Naive thymus-derived CD8-positive, alpha-beta T cell (primary cell): ENCODE measurements at places on chromosomes 3 and 15.

GRCh38 chr3:47867451-47868044 lies 64.6 kb downstream of the DHX30 start:
- H3K4me3 ChIP-seq, result no peak overlapping the region
- no peaks in the 10 kb centered on the region for H3K4me1 ChIP-seq
- no peak overlapping the region for H3K27ac ChIP-seq
- H3K27me3 ChIP-seq, result no peaks in the 10 kb centered on the region
- no peak for DNase-seq
- H3K36me3 ChIP-seq, result no peaks in the 10 kb centered on the region

DNA sequence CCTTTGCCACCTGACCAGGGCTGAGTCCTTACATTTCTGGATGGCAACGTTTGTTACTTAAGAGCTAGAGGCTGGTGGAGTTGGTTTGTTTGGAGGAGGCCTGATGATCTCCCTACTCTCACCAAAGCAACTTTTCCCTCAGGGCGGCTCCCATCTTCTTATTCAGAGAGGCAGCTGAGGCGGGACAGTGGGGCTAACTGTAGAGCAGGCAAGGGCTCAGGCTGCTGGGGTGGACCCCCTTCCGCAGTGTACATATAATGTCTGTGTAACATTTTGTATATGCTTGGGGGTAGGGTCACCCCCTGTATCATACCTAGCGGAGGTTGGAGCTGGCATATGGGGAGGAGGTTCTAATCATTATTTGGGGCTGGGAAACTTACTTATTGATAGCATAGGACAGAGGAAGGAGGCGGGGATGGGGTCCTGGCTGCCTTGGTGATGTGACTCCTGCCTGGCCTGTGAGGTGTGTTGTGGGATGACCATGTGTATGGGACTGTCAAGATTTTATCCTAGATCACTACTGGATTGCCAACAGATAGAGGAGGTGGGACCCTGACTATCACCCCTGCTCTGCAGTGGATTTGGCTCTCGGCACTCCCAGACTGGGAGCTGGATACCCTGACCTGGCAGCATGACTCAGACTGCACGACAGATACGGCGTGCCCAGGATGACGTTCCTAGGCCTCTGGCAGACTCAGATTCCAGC lies 52.5 kb upstream of the UBE2Q2 start:
- peaks cover 20% of the 10 kb centered on the region for H3K27me3 ChIP-seq
- H3K27ac ChIP-seq, result no peak overlapping the region
- no peaks in the 10 kb centered on the region for H3K36me3 ChIP-seq
- no peak overlapping the region for H3K4me3 ChIP-seq
- no peak for DNase-seq
- no peaks in the 10 kb centered on the region for H3K4me1 ChIP-seq

DNA sequence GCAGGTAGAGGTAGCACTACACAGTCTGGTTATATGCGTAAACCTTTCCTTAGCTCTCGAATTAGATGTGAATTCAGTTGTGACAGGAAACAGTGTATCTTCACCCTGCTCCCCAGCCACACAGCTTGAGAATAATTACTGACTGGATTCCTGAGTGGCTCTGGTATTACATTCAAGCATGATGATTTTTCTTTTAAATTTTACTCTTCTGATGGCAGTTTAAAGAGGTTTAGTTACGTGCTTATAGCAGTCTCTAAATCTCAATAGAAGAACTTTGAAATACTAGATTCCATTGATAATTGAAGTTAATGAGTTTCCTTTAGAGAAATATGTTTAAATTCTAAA lies 98.8 kb downstream of the FNDC3B start:
- H3K27ac ChIP-seq, result no peak overlapping the region
- DNase-seq, result no peak
- H3K27me3 ChIP-seq, result no peaks in the 10 kb centered on the region
- peaks cover 39% of the 10 kb centered on the region for H3K4me1 ChIP-seq
- H3K4me3 ChIP-seq, result no peak overlapping the region
- H3K36me3 ChIP-seq, result no peaks in the 10 kb centered on the region

- H3K27me3 ChIP-seq, result no peaks in the 10 kb centered on the region
- H3K4me1 ChIP-seq, result no peaks in the 10 kb centered on the region
- no peak overlapping the region for H3K4me3 ChIP-seq
These were observed 103.7 kb upstream of the LMOD3 start for GRCh38 chr3:69226071-69226470.

DNA sequence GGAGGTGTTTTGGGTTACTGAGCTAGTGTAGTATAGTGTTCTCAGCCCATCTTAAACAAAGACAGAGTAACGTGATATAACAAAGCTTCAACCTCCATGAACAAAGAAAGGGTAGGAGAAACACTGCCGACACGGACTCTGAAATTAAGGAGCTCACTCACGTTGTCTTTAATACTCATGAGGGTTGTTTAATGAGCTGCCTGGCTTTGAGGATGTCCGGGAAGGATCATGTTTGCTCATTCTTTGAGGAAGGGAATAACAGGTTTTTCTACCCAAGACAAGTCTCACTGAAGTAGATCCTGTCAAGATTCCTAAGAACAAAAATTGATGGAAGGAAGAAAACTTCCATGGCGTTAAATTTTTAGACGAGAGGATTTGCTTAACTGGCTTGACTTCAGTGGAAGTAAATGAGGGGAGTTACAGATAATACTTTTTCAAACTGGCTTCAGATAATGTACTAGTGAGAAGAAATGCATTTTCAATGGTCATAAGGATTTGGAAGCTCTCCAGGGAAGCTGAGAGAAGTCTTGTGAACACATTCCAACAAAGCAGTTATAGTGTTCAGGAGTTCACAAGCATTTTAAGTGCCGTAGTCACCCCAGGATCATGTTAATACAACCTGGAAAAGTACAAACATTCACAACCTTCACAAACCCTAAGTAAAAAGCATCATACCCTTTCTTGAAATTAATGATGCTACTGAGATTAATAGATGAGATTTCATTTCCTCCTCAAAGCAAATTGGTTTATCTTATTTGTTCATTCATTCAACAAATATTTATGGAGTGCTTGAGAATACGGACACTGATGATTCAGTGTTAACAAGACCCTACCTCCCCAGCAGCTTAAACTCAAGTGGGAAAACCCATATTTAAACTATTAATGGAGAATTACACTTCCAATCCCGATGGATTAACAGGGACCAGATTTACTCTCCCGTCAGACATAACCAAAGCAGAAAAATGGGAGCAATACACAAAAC lies 101.5 kb downstream of the SHQ1 start:
- H3K27ac ChIP-seq, result no peak overlapping the region
- peaks cover 9% of the 10 kb centered on the region for H3K36me3 ChIP-seq
- H3K4me1 ChIP-seq, result peaks cover 36% of the 10 kb centered on the region
- DNase-seq, result no peak
- no peaks in the 10 kb centered on the region for H3K27me3 ChIP-seq
- peak overlapping the region; percentile 63 for H3K4me3 ChIP-seq

GRCh38 chr15:63018639-63019038 lies 23.9 kb upstream of the TPM1 start:
- no peak overlapping the region for H3K4me3 ChIP-seq
- no peak overlapping the region for H3K27ac ChIP-seq
- no peak for DNase-seq
- peaks cover 3% of the 10 kb centered on the region for H3K36me3 ChIP-seq
- no peaks in the 10 kb centered on the region for H3K4me1 ChIP-seq

GRCh38 chr3:127112796-127113570 lies 79.9 kb upstream of the PRR23E start:
- H3K4me3 ChIP-seq, result no peak overlapping the region
- no peak overlapping the region for H3K27ac ChIP-seq
- no peaks in the 10 kb centered on the region for H3K4me1 ChIP-seq
- no peaks in the 10 kb centered on the region for H3K27me3 ChIP-seq
- no peaks in the 10 kb centered on the region for H3K36me3 ChIP-seq

DNA sequence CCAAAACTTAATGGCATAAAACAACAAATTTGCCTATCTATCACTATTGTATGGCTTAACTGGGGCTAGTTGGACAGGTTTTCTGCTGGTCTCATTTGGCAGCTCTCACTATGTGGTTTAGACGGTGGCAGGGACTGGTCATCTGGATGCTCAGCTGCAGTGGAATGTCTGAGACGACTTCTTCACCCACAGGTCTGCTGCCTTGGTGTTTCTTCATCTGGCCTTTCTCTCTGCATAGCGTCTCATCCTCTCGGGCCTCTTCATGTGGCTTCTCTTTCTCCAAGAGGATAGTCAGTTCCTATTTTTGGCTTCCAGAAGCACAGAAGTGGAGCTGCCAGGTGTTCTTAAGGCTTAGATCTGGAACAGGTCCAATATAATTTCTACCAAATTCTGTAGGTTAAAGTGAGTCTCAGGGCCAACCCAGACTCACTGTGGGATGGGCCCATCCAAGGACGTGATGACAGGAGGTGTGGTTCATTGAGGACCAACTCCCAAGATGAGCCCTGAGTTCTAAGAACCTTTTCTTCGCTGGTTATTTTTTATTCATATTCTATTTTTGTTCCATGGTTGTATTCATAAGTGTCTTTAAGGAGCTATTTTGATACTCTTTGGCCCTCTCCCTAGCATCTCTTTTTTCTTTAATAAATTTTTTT lies 18.6 kb downstream of the UBE2Q2 start:
- DNase-seq, result no peak
- no peak overlapping the region for H3K27ac ChIP-seq
- H3K36me3 ChIP-seq, result peaks cover 87% of the 10 kb centered on the region
- no peaks in the 10 kb centered on the region for H3K27me3 ChIP-seq

- no peak overlapping the region for H3K27ac ChIP-seq
- H3K36me3 ChIP-seq, result no peaks in the 10 kb centered on the region
- no peak for DNase-seq
- peaks cover 7% of the 10 kb centered on the region for H3K27me3 ChIP-seq
- H3K4me3 ChIP-seq, result no peak overlapping the region
These were observed 64.8 kb upstream of the ARL8B start for GRCh38 chr3:5057272-5057671.

- H3K4me3 ChIP-seq, result no peak overlapping the region
- no peaks in the 10 kb centered on the region for H3K36me3 ChIP-seq
- peaks cover 7% of the 10 kb centered on the region for H3K27me3 ChIP-seq
- DNase-seq, result no peak
- no peak overlapping the region for H3K27ac ChIP-seq
- no peaks in the 10 kb centered on the region for H3K4me1 ChIP-seq
These were observed 69.9 kb upstream of the AGBL1 start for GRCh38 chr15:86009727-86010126.

DNA sequence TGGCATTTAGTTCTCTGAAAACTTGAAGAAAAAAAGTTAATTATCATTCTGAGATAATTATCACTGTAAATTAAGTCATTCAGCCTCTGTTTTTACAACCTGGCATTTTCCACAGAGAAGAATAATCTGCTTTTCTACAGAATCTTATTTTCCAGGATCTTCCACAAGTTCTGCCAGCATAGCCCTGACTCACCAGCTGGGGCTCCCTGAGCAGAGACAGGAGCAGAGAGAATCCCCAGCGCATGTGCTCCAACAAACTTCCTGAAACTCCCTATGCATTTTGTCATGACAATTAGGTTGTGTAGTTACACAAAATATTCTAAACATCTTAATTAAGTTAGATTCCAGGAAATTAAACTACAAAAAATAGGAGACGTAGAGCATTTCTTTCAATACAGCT lies 32.1 kb upstream of the TMEM207 start:
- no peak for DNase-seq
- H3K4me1 ChIP-seq, result no peaks in the 10 kb centered on the region
- no peaks in the 10 kb centered on the region for H3K36me3 ChIP-seq
- H3K4me3 ChIP-seq, result no peak overlapping the region

DNA sequence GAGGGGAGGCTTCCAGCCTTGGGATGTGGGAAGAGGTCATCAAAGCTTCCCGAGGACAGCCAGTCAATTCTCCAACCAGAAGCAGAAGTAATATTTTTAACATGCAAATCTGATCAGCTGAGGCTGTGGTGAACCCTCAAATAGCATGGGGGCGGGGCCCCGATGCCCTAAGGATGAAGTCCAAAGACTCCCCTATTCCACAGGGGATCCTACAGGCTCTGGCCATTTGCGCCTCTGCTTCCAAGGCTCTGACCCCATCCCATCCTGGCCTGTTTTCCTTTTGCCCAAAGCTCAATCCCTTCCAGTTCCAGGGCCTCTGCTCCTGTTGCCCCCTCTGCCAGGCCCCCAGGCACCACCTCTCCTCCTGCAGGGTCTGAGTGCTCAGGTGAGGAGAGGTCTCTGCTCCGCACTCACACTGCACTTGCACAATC lies 6.7 kb upstream of the CSK start:
- DNase-seq, result no peak
- no peak overlapping the region for H3K4me3 ChIP-seq
- H3K4me1 ChIP-seq, result peaks cover 84% of the 10 kb centered on the region
- H3K27me3 ChIP-seq, result no peaks in the 10 kb centered on the region
- H3K27ac ChIP-seq, result peak overlapping the region; percentile 70
- H3K36me3 ChIP-seq, result no peaks in the 10 kb centered on the region

DNA sequence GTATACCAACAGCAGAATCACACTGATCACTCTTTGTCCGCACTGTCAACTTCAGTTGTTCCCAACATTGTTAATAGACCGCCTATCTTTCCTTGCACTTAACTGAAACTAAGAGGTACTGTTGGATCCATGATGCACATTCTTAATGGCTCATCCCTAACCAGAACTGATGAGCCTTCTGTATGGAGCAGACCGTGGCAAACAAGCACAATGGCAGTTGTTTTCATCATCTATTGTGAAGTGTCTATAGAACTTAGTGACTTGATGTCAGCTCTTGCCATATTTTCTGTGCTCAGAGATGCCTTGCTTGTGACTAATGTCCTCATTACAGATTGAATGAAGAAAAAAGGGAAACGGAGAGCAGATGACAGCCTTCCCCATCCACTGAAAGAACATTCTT lies 347.4 kb downstream of the NLGN1 start:
- no peak for DNase-seq
- no peaks in the 10 kb centered on the region for H3K4me1 ChIP-seq
- H3K27ac ChIP-seq, result no peak overlapping the region
- no peaks in the 10 kb centered on the region for H3K36me3 ChIP-seq
- no peak overlapping the region for H3K4me3 ChIP-seq
- no peaks in the 10 kb centered on the region for H3K27me3 ChIP-seq

DNA sequence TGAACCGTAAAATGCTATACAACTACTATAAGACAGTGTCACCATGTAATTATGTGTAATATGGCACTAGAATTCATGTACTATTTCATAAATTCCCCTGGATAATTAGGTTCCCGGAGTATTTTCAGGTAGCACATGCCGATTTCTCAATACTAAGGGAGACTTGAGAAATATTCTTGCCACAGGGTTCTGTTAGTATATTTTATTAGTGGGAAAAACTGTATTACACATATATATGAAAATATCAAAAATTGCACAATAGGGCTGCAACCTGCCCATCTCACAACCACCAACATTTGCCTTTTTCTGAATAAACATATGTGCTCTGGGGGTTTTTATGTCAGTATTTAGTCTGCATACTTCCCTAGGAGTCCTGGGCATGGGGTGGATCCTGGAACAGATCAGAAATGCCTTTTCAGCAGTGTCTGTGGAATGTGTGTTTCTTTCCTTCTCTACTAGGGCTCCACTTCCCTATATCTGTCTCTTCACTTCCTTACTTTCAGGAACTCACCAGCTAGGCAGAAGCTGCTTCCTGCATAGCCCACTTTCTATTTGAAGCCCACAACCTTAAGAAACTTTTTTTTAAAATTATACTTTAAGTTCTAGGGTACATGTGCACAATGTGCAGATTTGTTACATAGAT lies 87.5 kb downstream of the RPL39L start:
- H3K27ac ChIP-seq, result peak overlapping the region; percentile 73
- H3K27me3 ChIP-seq, result no peaks in the 10 kb centered on the region
- H3K36me3 ChIP-seq, result peaks cover 53% of the 10 kb centered on the region
- DNase-seq, result no peak
